ENCODE measurements at places on chromosomes 3 and 15. TPM values are rescaled to one million over a fixed set of nuclear protein-coding genes. Genes with fewer than 3 reads are reported as not detected.

DNA sequence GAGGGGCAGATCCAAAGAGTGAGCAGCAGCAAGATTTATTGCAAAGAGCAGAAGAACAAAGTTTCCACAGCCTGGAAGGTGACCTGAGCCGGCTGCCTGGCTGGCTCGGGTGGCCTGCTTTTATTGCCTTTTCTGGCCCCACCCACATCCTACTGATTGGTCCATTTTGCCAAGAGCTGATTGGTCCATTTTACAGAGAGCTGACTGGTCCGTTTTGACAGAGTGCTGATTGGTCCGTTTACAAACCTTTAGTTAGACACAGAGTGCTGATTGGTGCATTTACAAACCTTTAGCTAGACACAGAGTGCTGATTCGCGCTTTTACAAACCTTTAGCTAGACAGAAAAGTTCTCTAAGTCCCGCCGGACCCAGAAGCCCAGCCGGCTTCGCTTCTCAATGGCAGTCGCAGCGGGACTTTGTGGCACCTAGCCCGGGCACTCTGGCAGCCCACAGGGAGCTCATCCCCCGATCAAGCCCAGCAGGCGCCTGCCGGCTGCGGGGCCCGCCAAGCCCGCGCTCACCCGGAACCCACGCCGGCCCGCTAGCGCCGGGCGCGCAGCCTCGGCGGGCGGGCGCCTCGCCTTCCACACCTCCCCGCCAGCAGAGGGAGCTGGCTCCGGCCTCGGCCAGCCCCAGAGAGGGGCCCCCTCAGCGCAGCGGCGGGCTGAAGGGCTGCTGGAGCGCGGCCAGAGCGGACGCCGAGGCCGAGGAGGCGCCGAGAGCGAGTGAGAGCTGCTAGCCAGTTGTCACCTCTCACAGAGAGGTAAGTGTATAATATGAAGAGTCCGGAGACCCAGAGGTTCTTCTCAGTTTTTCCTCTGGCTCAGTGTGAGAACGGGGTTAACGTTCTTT lies 339.2 kb downstream of the CHL1 start:
- DNase-seq, result peak; percentile 69

ARIH2 gene
- total RNA-seq, result 136 TPM

DNA sequence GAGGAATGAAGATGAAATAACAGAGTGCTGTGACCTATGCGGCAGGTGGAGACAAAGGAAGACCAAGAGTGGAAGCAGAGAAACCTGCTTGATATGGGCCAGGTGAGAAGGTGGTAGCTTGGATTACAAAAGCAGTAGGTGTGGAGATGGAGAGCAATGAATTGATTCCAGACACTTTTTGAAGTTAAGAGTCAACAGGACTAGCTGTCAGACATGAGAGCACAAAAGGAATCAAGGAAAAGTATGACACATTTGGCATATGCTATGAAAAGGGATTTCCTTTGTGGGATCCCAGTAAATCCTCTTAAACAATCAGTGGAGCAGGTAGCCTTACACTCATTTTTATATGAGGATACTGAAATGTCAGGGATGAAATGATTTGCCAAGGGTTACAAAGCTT lies 160.5 kb downstream of the GREM1 start:
- DNase-seq, result no peak

C15orf62 gene
- 0.56 TPM for total RNA-seq

GRCh38 chr3:56819016-56819809 lies 17.5 kb upstream of the ARHGEF3 start:
- DNase-seq, result no peak

DNA sequence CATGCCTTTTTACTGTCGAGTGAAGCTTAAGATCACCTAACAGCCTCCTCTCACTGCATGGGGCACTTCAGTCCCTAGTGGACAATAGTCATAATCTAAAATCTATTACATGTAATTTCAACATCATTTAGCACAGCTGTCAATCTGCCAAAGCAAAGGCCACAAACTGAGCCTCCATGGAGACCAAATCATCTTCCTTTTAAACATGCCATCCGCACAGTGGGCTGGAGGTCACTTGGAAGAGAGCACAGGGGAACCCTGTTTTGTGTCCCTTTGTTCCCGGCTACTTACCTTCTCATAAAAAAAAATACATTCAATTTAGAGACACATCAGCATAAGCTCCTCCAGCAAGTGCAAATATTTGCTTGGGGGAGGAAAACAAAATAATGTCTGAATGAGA lies 167.3 kb downstream of the SQOR start:
- no peak for DNase-seq

DNA sequence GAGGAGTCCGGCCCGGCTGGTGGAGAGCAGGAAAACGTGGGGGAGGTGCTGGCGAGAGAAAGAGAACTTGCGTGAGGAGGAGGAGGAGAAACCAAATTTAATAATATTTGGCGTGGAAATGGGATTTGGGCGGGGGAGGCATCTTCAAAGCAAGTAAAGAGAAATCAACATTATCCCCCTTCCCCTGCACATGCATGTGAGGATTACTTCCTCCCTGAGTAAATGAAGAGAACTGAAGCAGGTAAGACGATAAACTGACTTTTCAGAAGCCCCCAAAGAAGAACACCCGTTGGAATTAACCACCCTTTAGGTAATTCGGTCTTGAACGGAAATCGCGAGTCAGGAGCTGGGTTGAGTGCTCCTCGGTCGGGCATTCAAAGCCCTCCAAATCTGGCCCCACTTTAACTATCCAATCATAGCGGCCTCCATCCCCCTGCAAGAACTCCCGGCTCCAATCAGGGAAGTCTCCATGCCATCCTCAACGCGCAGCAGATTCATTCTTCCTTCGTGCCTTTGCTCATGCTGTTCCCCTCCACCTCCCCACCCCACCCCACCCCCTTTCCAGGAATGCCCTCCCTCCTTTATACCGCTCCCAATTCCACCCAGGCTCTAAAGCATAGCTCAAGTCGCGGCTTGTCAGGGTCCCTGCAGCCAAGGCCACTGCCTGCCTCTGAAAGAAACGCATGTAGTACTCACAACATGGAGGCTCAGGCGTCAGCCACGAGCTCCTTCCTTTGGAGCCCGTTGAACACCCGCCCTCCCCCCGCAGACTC lies 545 bp upstream of the RFX7 start:
- peak; percentile 72 for DNase-seq

DNA sequence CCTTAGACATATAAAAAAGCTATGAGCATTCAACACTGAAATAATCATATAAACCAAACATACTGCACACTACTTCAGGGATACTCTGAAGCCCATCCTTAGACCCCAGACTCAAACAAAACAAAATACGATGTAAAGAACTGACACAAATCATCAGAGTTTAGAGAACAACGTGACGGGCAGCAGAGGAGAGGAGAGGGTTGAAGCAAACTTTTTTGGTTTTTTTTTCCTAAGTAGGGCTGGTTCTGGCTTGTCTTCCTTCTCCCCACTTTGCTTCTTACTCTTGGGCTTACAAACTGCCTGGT lies 34.7 kb downstream of the GAP43 start:
- no peak for DNase-seq

RLBP1 gene
- total RNA-seq, result not detected

DNA sequence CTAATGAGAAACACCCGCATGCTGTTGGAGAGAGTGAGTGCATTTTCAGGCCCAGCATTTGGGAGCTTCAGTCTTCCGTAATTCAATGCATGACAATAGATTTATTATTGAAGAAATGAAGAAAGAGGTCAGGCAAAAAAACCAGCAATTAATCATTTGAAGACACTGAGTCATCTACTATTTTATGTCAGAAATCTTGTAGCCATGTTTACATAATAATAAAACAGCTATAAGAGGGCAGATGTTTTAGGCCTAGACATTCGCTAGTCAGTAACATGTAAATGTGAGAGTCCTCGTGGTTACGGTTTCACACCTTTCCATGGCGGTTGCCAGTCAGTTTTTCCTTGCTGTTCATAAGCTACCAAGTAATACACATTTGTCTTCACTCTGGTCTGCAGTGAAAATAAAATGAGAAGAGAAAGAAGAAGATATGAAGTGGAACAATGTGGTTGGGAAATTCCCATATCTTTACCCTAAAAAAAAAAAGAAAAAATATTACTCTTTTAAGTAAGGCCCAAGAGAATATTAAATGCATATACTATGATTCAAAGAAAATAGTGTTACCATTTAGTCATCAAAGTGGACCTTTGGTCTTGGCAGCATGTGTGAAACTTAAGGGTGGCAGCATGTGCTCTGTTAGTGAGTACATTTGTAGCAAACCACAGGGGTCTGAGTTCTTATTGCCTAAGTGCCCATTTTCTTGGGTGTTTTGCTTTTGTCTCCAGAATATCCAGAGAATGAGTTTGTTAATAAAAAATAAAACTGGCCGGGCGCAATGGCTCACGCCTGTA lies 140.5 kb upstream of the TBL1XR1 start:
- no peak for DNase-seq

DNA sequence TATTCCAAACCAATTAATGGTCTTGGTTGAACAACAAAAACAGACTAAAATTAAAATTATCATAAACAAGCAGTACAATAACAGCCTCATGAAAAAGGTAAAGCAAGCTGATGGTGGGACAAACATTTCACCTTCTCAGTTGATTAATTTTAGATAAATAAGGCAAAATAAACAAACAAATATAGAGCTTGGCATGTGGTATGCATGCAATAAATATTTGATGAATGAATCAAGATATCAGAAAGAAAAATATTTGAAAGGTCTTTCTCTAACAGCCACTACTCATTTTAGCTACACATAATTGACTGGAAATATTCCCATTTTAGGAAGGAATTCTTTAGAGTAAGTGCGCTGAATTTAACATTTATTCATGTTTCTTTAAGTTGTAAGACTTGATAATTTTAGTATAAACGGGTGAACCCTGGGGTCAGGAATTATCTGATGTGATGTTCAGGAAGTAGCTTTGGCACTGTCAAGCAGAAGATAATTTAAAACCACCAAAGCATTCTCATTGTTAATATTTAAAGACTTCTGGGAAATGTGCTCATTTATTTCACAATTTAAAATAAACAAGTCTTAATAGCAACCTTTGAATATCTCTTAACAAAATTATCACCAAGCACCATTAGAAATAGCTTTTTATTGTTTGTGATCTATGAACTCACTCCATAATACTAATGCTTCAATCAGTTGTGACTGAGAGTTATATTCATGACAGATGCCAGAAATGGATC lies 372.3 kb upstream of the TGFBR2 start:
- DNase-seq, result no peak

DNA sequence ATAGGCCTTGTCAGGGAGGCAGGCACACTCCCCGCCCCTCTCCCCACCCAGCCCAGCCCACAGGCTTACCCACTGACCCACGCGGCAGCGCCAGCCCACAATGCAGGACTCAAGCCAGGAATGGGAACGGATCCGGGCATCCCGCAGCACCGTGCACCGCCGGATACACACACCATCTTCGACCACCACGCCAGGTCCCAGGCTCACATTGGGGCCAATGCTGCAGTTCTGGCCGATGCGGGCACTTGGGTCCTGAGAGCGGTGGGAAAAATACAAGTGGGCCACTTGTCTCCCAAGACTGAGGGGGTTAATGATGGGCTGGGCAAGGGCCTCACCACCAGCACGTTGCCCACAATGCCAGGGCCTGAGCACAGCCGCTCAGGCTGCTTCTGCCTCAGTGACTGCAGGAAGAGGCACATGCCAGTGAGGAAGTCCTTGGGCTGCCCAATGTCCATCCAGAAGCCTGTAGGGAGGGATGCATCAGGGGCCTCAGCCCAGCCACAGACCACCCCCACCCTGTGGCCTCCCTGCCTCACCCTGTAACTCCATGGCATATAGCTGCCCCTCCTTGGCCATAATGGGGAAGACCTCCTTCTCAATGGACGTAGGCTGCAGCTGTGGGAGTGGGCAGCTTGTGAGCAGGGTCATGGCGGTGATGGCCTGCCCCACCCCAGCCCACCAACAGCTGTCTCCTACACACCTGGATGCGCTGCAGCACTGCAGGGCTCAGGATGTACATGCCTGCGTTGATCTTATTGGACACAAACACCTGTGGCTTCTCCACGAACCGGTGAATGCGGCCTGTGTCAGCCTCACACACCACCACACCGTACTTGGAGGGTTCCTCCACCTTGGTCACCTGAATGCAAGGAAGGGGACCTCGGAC lies 1.6 kb downstream of the GMPPB start:
- DNase-seq, result no peak

GRCh38 chr3:194062830-194063229 lies 73.1 kb upstream of the HES1 start:
- no peak for DNase-seq

- DNase-seq, result no peak
Observed at GRCh38 chr3:22835041-22835440, 368.1 kb upstream of the UBE2E2 start.

DNA sequence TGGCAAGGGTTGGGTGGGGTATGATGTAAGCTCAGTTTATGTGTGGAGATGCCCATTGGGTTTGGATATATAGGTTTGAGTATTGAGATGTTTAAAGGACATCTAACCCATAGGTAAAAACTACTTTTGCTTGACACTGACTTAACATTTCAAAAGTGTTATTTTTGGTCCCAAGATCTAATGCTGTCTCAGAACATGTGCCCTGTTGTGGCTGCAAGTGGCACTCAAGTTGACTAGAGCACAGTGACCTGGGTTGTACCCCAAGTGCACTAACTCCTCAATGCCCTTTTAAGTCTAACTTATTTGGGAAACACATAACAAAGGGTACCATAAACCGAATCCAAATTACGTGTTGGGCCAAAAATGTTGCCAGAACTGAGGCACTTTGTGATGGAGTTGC lies 56.5 kb upstream of the CCR4 start:
- DNase-seq, result no peak

DNA sequence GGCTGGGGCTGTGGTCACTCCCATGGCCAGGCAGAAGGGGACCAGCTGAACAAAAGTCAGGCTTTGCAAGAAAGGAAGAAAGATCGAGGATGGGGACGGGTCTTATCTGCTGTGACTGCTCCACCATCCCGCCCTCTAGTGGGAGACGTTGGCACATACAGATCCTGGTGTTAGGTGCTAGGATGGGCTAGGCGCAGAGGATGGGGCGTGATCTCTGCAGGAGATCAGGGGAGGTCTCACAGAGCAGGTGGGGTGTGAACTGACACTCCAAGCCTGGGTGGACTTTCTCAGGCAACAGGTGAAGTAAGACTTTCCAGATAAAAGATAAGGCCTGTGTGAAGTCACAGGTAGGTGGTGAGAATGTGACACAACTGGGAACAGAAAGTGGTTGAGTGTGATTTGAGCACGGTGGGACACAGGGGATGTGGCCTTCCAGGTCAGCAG lies 141.9 kb upstream of the SMAD3 start:
- no peak for DNase-seq

DET1 gene
- total RNA-seq, result 6.1 TPM

SCG5 gene
- 16.9 TPM for total RNA-seq

SLC12A1 gene
- total RNA-seq, result 1.0 TPM

- DNase-seq, result no peak
Observed at GRCh38 chr3:132407025-132407424, 10.3 kb upstream of the DNAJC13 start.

GRCh38 chr3:2701471-2701870 lies 408.7 kb downstream of the IL5RA start:
- DNase-seq, result no peak

Measured in H1 (cell line).